ENCODE measurements at places on chromosomes 12 and 14.

- DNase-seq: no peak
These were observed 39.0 kb downstream of the CHST11 start for GRCh38 chr12:104495786-104496185.

DNA sequence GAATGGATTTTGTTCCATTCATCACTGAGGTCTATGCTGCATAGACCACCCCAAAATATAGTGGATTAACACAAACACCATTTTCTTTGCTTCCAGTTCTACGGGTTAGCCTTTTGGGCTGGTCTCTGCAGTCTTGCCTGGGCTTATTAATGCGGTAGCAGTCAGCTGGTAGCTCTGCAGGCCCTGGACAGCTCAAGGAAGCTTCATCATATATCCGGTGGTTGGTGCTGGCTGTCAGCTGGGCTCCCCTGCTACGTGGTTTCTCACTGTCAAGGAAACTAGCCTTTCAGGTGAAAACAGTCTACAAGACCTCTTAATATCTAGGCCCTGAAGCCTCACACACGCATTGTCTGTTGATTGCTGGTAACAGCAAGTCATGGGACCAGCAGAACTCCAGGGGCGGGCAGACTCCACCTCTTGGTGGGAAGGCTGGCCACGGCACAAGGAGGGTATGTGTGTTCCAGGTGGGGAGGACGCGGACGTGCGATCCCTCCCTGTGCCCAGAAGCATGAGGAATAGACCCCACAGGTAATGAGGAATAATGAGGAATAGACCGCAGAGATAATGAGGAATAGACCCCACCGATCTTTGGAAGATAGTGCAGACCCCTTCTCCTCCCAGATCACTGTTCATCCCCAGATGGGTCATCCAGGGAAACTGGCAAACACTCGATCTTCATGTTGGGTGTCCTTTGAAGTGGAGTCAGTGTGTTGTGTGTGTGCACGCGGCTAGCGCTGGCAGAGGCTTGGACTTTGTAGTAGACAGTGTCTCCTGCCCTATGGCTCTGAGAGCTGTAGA, 13.3 kb downstream of the TSPAN9 start:
- DNase-seq: peak; percentile 27

DNA sequence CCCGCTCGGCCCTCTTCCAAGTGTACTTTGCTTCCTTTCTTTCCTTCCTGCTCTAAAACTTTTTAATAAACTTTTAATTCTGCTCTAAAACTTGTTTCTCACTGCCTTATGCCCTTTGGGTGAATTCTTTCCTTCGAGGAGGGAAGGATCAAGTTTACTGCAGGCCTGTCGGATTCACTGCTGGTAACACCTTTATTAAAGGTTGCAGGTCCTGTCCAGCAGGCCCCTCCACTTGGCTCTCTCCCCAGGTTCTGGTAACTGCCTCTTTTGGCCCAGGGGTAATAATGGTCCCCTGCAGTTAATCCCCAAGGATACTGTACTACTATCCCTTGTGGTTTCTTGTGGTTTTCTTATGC, 152.7 kb upstream of the EEA1 start:
- DNase-seq: no peak

GRCh38 chr12:7961395-7962178, 25.6 kb upstream of the SLC2A3 start:
- DNase-seq: no peak

DNA sequence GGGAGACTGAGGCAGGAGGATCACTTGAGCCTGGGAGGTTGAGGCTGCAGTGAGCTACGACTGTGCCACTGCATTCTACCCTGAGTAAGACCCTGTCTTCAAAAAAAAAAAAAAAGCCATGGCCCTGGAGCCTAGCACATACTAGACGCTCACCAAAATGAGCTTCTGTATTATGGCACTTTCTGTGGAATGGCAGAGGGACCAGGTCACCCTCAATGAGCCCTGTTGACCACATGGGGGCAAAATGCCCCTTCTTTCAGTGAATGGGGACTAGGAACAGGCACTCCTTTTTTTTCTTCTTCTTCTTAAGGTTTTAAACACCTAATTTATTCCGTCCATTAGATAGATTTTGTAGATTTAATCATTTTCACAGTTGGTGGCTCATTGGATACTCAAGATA, 50.5 kb downstream of the FAM222A start:
- DNase-seq: peak; percentile 37

GRCh38 chr14:49992901-49993339, 100.0 kb downstream of the ARF6 start:
- no peak for DNase-seq

GRCh38 chr12:110349514-110350151, 53.9 kb downstream of the ANAPC7 start:
- DNase-seq: no peak

- DNase-seq: peak; percentile 27
These were observed 980 bp upstream of the LTBR start for GRCh38 chr12:6382982-6383381.

- DNase-seq: no peak
These were observed 46.2 kb downstream of the ACACB start for GRCh38 chr12:109162551-109162950.

DNA sequence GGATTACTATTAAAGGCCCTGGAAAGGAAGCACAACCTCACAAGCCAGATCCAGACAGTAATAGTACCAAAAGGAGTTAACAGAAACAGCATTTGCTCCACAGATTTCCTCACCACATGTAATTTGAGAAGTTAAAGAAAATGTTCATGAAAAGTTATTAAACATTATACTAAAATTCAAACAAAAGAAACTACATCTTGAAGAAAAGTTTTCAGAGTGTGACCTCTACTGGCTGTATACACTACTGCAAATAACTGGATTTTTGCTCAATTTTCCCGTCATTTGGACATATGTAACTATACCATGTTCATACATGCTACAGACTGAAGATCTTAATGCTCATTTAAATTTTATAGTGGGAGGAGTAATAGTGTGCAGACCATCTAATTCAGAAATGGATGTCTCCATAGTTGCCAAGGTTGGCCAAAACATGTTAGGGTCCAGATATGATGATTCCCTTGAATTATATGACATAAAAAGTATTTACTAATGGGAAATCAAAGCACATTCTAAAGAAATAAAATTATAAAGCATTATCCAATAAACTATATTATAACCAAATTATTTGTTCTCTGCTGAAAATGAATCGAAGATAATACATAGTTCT, 5.6 kb downstream of the KRR1 start:
- no peak for DNase-seq

DNA sequence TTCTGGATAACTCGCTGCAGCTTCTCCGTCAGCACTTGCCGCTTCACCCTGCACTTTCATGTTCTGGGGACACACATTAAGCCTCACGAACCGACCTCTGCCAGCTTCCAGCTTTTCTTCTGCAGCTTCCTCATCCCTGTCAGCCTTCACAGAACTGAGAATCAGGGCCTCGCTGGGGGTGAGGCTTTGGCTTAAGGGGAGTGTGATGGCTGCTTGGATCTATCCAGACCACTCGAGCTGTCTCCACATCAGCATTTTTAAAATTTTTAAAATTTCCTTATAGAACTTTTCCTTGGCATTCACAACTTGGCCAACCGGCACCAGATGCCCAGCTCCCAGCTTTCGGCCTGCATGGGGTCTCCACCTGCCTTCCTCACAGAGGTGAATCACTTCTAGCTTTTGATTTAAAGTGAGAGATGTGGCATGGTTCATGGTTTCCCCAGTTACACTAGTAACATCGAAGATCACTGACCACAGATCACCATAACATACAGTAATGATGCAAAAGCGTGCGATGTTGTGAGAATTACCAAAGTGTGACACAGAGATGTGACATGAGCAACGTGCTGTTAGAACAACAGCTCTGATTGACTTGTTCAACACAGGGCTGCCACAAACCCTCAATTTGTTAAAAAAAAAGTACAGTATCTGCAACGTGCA, 139.1 kb upstream of the C14orf180 start:
- DNase-seq: no peak

DNA sequence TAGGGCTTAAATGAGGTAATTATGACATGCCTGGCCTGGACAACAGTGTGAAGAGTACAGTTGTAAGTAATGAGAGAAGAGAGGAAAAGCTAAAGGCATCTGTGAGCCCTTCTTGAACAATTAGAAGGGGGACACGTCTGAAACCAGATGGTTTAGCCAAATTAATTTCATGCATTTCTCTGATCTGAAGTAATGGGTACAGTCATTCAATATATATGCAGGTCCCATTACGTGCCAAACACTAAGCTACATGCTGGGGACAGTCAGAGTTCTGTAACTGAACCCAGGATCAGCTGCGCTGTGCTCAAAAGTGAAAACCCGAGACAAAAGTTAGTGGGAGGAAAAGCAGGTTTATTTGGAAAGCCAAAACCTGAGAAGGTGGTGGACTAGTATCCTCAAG, 207.2 kb upstream of the TMTC1 start:
- no peak for DNase-seq

DNA sequence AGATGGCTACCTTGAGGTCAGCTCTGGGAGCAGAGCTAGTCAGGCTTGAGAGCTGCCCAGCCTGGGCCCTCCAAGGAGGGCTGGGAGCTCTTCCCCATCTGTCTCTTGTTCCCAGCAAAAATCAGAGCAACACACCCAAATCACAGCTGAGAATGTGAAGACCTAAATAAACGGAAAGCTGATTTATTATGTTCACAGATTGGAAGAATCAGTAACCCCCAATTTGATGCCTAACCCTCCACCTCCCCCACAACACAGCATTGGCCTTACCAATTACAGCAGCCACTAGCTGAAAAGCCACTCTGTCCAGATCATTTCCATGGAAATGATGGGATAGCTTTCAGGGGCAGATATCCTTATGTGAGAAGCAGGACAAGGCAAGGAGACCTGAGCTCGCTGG, 7.1 kb upstream of the ACTN1 start:
- DNase-seq: no peak

GRCh38 chr12:47651368-47652254, 54.2 kb downstream of the RPAP3 start:
- peak; percentile 65 for DNase-seq

DNA sequence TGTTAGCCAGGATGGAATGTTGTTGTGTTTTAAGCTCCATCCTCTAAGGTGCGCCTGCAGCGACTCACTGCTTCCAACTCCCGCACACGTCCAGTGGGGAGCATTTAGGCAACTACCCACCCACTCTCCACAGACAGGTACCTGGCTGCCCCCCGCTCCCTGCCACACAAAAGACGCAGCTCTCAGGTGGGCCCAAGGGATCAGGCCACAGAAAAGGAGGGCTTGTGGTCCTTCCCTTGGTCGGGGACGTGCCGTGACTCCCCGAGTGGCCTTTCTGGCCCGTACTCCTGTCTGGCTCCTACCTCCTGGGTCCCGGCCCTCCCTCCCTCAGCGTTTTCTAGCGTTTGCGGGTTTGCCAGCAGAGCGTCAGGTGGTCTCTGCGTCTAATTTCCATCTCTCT, 16.2 kb downstream of the TEDC1 start:
- DNase-seq: peak; percentile 20

GRCh38 chr14:101088714-101089113, 185.2 kb upstream of the RTL1 start:
- no peak for DNase-seq

GRCh38 chr14:28952666-28953065, 186.1 kb downstream of the FOXG1 start:
- DNase-seq: no peak

- no peak for DNase-seq
These were observed 292.9 kb downstream of the MED13L start for GRCh38 chr12:115984616-115985015.

GRCh38 chr12:122200541-122201175, 2.9 kb upstream of the B3GNT4 start:
- DNase-seq: peak; percentile 61

DNA sequence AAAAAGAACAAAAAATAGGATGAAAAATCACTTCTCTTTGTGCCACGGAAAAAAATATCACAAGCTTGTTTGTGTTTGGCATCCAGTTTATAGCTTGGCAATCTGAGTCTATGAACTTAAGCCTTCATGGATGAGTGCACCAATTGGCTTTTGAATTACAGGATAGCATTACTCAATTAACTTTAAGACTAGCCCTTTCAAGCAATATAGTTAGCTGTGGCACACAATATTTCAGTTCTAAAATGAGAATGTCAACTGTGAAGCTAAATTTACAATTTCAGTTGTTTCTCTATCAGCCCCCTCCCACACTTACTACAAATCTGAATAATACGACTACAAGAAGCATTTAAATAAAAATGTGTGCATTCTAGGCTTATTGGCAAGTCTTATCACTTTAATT, 8.3 kb downstream of the RERG start:
- no peak for DNase-seq

GRCh38 chr14:84343656-84344055, 1186.3 kb upstream of the FLRT2 start:
- no peak for DNase-seq

DNA sequence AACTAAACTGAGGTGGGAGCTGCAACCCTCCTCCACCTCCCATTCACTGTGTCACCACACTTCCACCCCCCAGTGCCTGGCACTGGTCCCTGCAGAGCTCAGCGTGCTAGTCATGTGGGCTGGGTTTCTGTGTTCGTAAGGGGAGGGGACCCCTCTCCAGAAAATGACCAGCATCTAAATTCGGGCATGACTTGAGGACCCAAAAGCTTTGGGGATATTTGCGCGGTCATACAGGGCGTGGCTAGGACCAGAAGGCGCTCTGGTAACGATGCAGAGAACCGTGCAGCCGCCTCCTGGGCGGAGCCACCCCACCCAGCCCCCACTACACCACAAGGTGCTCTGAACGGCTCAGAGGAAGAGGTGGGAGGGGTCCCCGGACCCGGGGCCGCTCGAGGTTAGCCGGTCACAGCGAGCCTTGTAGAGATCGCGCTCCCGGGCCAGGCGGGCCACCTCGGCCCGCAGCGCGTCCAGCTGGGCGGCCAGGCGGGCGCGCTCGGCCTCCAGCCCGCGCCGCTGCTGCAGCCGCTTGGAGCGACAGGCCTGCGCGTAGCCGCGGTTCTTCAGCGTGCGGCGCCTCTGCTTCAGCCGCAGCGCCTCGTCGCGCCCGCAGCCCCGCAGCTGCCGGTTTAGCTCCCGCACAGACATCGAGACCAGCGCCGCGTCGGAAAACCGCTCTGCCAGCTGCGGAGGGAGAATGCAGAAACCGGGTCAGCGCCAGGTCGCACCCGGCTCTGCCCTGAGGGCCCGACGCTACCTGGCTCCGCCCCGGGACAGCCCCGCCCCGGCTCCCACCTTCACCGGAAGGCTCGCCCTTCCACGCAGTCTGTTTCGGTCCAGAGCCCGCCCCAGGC, 9.8 kb downstream of the CPNE6 start:
- DNase-seq: peak; percentile 79

GRCh38 chr12:122145505-122146330, 28.3 kb downstream of the IL31 start:
- no peak for DNase-seq

- no peak for DNase-seq
These were observed 38.9 kb downstream of the ETV6 start for GRCh38 chr12:11688379-11688778.

DNA sequence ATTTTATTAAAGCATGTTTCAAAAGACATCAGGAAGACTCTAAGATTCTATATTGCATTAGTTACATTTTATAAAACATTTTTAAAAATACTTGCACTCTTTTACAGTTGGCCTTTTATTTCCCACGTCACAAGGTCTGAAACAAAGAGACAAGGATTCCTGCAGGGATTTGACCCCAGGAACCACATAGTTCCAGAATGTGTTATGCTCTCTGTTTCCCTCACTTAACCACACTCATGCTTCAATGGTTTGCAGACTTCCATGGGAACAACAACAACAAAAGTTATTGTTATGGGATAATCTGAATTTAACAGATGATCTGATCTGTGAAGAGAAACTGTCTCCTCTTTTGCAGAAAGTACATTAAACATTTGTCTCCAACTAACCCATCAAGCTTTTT, 104.3 kb upstream of the PPFIA2 start:
- DNase-seq: no peak

GRCh38 chr12:51589060-51589459, 2.0 kb upstream of the SCN8A start:
- no peak for DNase-seq

Data from H9 (cell line).